Purkinje cell (primary cell): ENCODE measurements at places on chromosomes 12 and 14. TPM values are rescaled to one million over a fixed set of nuclear protein-coding genes. Genes with fewer than 3 reads are reported as not detected.

Gene SYCP3
- polyA plus RNA-seq, result 4.2 and 6.0 TPM in 2 replicates

Gene LUM
- polyA plus RNA-seq, result not detected in 2 replicates

Gene SALL2
- 43.9 and 64.4 TPM in 2 replicates for polyA plus RNA-seq

Gene OR11G2
- 0.10 TPM in 1 of 2 replicates, not detected in the other for polyA plus RNA-seq

Gene DTX1
- 11.7 and 13.5 TPM in 2 replicates for polyA plus RNA-seq

Gene KRT74
- polyA plus RNA-seq, result 0.35 and 0.92 TPM in 2 replicates

Gene PTPRR
- polyA plus RNA-seq, result 942 and 977 TPM in 2 replicates

Gene RFLNA
- polyA plus RNA-seq, result 1.3 and 1.7 TPM in 2 replicates

Gene VDR
- polyA plus RNA-seq, result not detected in 2 replicates

Gene NXPH4
- 0.93 TPM in 1 of 2 replicates, not detected in the other for polyA plus RNA-seq

Gene NYNRIN
- polyA plus RNA-seq, result 0.05 and 0.87 TPM in 2 replicates

Gene DBX2
- 0.19 TPM in 1 of 2 replicates, not detected in the other for polyA plus RNA-seq

Gene TAS2R19
- polyA plus RNA-seq, result 0.81 and 2.3 TPM in 2 replicates

Gene PDE6H
- not detected in 2 replicates for polyA plus RNA-seq

Gene NTF3
- not detected in 2 replicates for polyA plus RNA-seq

Gene DLGAP5
- polyA plus RNA-seq, result not detected in 2 replicates

Gene TRAF3
- polyA plus RNA-seq, result 1.1 and 3.3 TPM in 2 replicates

Gene RPS6KL1
- polyA plus RNA-seq, result 7.9 and 15.2 TPM in 2 replicates

Gene SUDS3
- 5.6 TPM in 2 replicates for polyA plus RNA-seq

Gene ISM2
- polyA plus RNA-seq, result not detected in 2 replicates

Gene RDH11
- 71.4 and 106 TPM in 2 replicates for polyA plus RNA-seq

Gene TSPAN11
- polyA plus RNA-seq, result 0.60 and 1.5 TPM in 2 replicates

Gene SLC25A47
- polyA plus RNA-seq, result not detected in 2 replicates

Gene KERA
- polyA plus RNA-seq, result not detected in 2 replicates

Gene SMAGP
- polyA plus RNA-seq, result 1.5 TPM in 1 of 2 replicates, not detected in the other

Gene MUCL1
- 2.0 TPM in 1 of 2 replicates, not detected in the other for polyA plus RNA-seq

Gene GLIPR1
- 6.4 and 7.7 TPM in 2 replicates for polyA plus RNA-seq

Gene RBP5
- 1.4 TPM in 1 of 2 replicates, not detected in the other for polyA plus RNA-seq

Gene ERG28
- polyA plus RNA-seq, result 320 and 437 TPM in 2 replicates

Gene LRP1
- polyA plus RNA-seq, result 6.2 and 8.6 TPM in 2 replicates

Gene NFATC4
- 0.81 and 6.9 TPM in 2 replicates for polyA plus RNA-seq

Gene DCN
- 5.3 and 12.2 TPM in 2 replicates for polyA plus RNA-seq

Gene GNG2
- 269 and 324 TPM in 2 replicates for polyA plus RNA-seq

Gene ENDOU
- polyA plus RNA-seq, result not detected in 2 replicates

Gene TAS2R30
- 0.32 and 0.52 TPM in 2 replicates for polyA plus RNA-seq

Gene CELA1
- 0.52 TPM in 1 of 2 replicates, not detected in the other for polyA plus RNA-seq

Gene OR4K17
- not detected in 2 replicates for polyA plus RNA-seq

Gene GLIPR1L1
- 3.4 and 4.4 TPM in 2 replicates for polyA plus RNA-seq

Gene IQSEC3
- 27.4 and 30.1 TPM in 2 replicates for polyA plus RNA-seq

Gene FKBP3
- 370 and 383 TPM in 2 replicates for polyA plus RNA-seq

Gene YLPM1
- 41.5 and 46.3 TPM in 2 replicates for polyA plus RNA-seq

Gene AREL1
- polyA plus RNA-seq, result 13.5 and 16.1 TPM in 2 replicates

Gene RERG
- 4.2 and 14.3 TPM in 2 replicates for polyA plus RNA-seq

Gene PLCZ1
- polyA plus RNA-seq, result not detected in 2 replicates

Gene RFX4
- polyA plus RNA-seq, result 5.7 and 7.2 TPM in 2 replicates

Gene KRT77
- polyA plus RNA-seq, result not detected in 2 replicates

Gene MPHOSPH9
- polyA plus RNA-seq, result 12.4 and 18.9 TPM in 2 replicates

Gene IAPP
- polyA plus RNA-seq, result not detected in 2 replicates

Gene NANOG
- 0.09 TPM in 1 of 2 replicates, not detected in the other for polyA plus RNA-seq

Gene ADAM21
- 1.1 and 2.4 TPM in 2 replicates for polyA plus RNA-seq

Gene CFAP73
- polyA plus RNA-seq, result not detected in 2 replicates

Gene AKAP3
- polyA plus RNA-seq, result 0.22 and 1.0 TPM in 2 replicates

Gene KCNC2
- polyA plus RNA-seq, result 8.1 TPM in 1 of 2 replicates, not detected in the other

Gene MARCHF9
- 2.4 TPM in 1 of 2 replicates, not detected in the other for polyA plus RNA-seq
